ENCODE measurements at places on chromosomes 16 and 17. TPM values are rescaled to one million over a fixed set of nuclear protein-coding genes. Genes with fewer than 3 reads are reported as not detected.

VTN gene
- 0.31 TPM for total RNA-seq

DNA sequence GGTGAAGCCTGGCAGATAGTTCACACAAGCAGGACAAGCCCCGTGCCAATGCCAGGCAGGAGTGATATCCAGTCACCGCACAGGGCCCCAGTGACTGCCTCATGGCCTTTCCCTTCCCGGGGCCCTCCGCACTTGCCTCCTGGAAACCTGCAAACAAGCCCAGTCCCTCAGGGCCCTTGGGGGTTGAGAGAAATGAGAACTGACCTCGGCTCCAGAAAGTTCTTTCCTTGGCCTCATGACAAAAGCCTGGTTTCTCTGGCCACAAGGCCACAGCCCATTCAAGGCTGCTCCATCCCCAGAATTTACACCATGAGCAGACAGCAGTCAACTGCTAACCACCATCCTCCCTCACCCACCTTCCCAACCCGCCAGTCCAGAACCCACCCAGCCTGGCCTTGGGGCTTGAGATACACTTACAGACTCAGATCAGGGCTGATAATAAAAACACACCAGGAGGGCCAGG is 77.6 kb downstream of the CCDC182 start:
- peaks cover 20% of the 10 kb centered on the region for H3K4me1 ChIP-seq
- peaks cover 2% of the 10 kb centered on the region for H3K36me3 ChIP-seq
- no peak overlapping the region for H3K4me3 ChIP-seq
- no peak for DNase-seq
- H3K27ac ChIP-seq, result no peak overlapping the region

GRCh38 chr17:50115756-50116155 is 14.2 kb downstream of the SAMD14 start:
- no peak overlapping the region for H3K27ac ChIP-seq
- no peaks in the 10 kb centered on the region for H3K36me3 ChIP-seq
- peaks cover 49% of the 10 kb centered on the region for H3K27me3 ChIP-seq
- DNase-seq, result no peak
- peaks cover 15% of the 10 kb centered on the region for H3K4me1 ChIP-seq

GRCh38 chr17:39169101-39169500 is 3.1 kb upstream of the ARL5C start:
- peaks cover 37% of the 10 kb centered on the region for H3K4me1 ChIP-seq
- H3K27ac ChIP-seq, result no peak overlapping the region
- no peak for DNase-seq
- peaks cover 31% of the 10 kb centered on the region for H3K27me3 ChIP-seq
- no peaks in the 10 kb centered on the region for H3K36me3 ChIP-seq
- no peak overlapping the region for H3K4me3 ChIP-seq

- no peaks in the 10 kb centered on the region for H3K27me3 ChIP-seq
- H3K4me1 ChIP-seq, result no peaks in the 10 kb centered on the region
- no peak for DNase-seq
- H3K36me3 ChIP-seq, result no peaks in the 10 kb centered on the region
Observed at GRCh38 chr16:35753559-35754390, 2294.4 kb downstream of the TP53TG3F start.

DNA sequence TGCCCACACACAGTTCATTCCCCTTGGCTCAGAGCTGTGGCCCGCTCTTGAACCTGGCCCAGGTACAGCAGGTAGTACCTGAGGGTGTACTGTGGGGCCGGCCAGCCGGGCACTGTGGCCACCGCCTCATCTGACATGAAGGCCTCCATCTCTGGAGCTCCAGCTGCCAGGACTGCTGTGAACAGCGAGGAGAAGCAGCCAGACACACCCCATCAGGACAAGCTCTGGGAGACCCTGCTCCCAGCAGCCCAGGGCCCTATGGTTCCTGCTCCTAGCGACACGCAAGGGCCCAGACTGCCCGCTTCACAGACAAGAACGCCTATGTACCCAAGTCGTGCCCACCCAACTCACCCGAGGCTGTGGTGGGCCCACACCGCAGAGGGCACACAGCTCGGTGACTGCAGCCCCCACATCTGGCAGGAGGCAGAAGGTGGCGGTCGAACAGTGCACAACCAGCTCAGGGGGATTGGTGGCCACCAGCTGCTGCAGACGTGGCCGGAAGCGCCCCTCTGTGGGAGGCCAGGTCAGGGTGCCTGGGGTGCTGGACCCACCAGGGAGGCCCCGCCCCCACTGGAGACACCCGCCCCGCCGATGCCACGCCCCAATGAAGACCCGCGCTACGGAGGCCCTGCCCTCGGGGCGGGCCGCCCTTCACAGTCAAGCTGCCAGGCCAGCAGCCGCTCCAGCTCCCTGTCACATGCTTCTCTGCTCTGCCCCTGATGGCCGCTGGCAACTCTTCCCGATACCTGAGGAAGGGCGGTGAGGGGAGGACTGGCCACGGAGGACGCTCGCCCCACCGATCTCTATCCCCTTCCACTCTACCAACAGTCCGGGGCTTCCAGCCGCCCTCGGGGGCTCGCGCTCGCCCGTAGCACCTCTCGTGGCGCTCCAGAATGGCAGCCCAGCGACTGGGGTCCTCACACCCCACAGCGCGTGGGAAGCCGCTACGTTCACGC is 1.1 kb upstream of the STUB1 start:
- H3K4me3 ChIP-seq, result peak overlapping the region; percentile 79
- H3K27me3 ChIP-seq, result peaks cover 7% of the 10 kb centered on the region

- H3K27ac ChIP-seq, result peak overlapping the region; percentile 53
- DNase-seq, result no peak
- peak overlapping the region; percentile 74 for H3K4me3 ChIP-seq
- no peaks in the 10 kb centered on the region for H3K36me3 ChIP-seq
- peaks cover 15% of the 10 kb centered on the region for H3K27me3 ChIP-seq
- H3K4me1 ChIP-seq, result peaks cover 30% of the 10 kb centered on the region
Observed at GRCh38 chr17:182050-182751, 751 bp upstream of the DOC2B start.

Data from activated T-helper 1 cell treated with anti-CD3 and anti-CD28 coated beads, Interleukin-12 subunit alpha, Interleukin-12 subunit beta, Interleukin-2, Interleukin-4 antibody, amounts not matched to agents 30 ng/mL and 10 ng/mL and 1 ng/mL, durations not matched to agents 14 hours and 24 hours and 36 hours (primary cell).